ENCODE measurements at places on chromosomes 3 and 15.

DNA sequence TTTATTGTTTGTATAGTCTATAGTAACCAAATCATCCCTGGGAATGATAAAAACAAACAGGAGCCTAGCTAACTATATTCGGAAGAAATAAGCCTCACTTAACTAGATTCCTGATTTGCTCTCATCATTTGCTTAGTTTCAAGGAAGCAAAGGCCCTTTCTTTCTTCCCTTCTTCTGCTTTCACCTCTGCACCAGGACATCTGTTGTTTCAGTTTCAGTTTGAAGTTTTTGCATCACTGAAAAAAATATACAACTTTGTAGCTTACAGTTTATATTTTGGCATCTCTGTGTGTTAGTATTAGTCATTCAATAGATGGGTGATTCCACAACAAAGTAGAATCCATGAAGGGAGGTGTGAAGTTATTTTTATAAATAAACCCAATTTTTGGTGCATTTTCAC, 113.6 kb upstream of the SNTN start:
- DNase-seq = no peak

DNA sequence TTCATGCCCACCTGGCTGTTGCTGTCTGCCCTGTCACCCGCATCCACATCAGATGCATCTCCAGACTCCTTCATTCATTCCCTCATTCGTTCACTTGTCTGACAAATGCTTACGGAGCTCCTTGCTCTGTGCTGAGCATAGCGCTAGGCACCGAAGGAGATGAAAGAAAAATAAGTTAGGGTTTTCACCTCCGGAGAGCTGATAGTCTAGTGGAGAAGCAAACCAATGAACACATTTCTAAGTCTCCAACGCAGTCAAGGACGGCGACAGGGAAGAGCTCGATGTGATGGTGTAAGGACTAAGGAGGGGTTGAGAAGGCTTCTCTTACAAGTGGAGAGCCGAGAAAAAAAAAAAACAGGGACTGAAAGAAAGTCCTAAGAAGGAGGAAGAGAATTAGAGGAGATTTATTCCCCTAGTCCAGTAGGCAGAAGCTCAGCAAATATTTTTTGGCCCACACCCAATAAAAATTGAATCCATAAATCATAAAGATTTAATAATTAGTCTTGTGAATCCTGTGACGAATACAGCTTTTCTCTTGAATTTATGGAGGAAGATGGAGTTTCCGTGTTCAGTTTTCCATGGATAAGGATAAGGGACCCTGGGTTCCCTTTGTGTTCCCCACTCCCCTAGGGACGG, 127.2 kb upstream of the DLG1 start:
- no peak for DNase-seq

GRCh38 chr15:56537881-56538280, 72.9 kb upstream of the MNS1 start:
- peak; percentile 20 for DNase-seq

GRCh38 chr3:172061724-172062184, 22.4 kb downstream of the FNDC3B start:
- DNase-seq = no peak

DNA sequence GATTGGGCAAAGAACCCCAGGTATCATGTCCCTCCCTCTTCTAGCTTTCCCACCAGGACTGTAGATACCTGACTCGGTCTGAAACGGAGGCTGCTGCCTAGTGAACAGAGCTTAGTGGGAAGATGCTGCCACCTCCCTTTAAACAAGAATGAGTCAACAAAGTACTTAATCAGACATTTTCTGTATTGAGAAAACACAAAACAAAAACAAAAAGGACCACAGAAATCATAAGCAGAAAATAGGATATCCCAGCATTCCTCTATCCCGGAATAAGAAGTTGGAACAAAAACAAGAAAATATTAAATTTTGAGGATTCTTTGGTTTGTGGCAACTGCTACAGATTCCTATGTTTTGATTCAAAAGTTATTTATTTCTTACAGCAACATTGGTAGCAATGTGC, 51.7 kb upstream of the COL8A1 start:
- no peak for DNase-seq

- DNase-seq = no peak
Measured at GRCh38 chr3:132445817-132446216, 28.5 kb downstream of the DNAJC13 start.

- DNase-seq = peak; percentile 72
Measured at GRCh38 chr3:128112357-128112968, 11.1 kb downstream of the RUVBL1 start.

GRCh38 chr3:28150465-28151206, 90.8 kb upstream of the CMC1 start:
- no peak for DNase-seq

- DNase-seq = no peak
Measured at GRCh38 chr15:24223739-24224138, 451.8 kb upstream of the NPAP1 start.

DNA sequence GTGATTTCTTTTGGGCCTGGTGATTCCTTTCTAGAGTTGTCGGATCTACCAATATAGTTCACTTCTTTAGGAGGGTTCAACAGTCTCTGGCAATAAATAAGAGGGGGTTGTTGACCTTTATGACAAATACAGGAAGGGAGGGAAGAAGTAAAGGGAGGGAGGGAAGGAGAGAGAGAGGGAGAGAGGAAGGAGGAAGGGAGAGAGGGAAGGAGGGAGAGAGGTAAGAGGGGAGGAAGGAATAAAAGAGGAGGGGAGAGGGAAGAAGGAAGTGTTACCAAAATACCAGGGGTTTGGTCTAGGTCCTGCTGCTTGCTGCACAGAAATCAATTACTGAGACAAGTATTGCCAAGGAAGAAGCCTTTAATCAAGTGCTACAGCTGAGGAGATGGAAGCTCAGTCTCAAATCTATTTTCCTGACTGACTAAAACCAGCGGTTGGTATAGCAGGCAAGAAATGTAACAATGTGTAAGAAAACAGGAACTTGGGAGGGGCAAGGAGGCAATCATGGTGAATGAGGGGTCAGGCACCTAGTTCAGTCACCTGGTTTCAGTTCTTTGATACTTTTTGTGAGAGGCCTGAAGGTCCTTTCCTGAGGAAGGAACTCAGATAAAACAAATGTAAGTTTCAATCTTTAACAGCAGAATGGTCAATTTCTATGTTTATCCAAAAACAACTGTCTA, 14.1 kb upstream of the TMEM40 start:
- DNase-seq = no peak

- no peak for DNase-seq
Measured at GRCh38 chr15:80401456-80401855, 2.7 kb upstream of the ARNT2 start.

DNA sequence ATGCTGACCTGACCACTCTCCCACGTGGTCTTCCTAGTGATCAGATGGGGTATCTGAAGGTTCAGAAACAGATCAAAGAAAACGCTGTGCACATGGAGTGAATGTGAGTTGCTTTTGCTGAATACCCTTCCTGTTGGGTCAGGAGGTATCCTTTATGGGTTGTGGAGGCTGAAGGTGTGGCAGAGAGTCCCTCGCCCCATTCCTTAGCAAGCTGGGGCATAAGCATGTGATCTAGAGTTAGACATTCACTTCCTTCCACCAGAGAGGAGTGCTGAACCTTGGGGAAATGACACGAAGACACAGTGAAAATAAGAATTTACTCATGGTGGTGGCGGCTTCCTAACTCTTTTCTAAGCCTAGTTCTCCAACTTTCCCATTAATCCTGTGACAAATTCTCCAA, 27.8 kb upstream of the SPTBN5 start:
- no peak for DNase-seq

GRCh38 chr15:64842096-64842939, 603 bp downstream of the PLEKHO2 start:
- DNase-seq = peak; percentile 18

DNA sequence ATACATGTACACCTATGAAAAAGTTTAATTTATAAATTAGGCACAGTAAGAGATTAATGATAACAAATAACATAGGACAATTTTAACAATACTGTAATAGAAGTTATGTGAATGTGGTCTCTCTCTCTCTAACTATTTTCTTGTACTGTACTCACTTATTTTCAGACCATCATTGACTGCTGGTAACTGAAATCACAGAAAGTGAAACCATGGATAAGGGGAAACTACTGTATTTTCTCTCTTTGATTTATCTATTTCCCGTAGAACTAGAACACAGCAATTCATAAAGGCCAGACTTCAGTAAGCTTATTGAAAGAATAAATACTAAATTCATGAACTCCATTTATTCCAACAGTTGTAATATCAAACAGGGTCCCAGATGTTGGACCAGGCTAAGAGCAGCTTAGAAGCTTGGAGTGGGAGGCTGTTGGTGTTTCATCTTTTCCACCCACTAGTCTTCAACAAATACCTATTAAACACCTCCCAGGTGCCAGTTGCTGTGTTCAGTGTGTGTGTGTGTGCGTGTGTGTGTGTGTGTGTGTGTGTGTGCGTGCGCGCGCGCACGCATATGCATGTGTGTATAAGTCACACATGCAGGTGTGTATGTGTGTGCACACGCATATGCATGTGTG, 235.4 kb downstream of the FOXP1 start:
- DNase-seq = no peak
